ENCODE measurements at places on chromosomes 4 and X.

DNA sequence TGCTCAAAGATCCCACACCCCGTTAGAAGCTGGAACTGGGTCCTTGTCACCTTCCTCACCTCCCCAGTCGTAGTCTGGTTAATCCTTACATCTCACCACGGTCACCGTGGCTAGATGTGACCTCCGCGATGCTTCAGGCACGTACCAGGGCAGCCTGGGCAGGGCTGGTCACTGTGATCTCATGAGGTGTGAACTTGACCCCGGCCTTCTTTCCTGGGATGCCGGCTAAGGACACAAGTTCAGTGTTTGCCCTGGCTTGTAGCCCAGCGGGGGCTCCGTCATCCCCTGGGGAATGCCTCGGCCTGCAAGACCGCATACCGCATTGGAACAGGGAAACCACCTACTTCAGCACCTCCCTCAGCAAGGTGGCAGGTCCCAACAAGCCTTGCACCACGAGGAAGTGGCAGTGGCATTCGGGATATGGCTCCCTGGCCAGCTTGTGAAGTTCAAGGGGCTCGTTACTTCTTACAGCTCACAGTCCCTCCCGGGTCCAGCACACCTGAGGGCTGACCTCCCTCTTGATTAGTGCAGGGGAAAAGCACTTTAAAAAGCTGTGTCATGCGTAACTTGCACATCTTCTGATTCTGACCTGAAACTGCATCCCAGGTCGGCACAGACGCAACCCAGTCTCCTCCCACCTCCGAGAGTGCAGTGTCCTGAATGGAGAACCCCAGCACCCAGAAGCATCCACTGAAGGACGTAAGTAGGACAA is 25.9 kb downstream of the NOP14 start:
- DNase-seq, result no peak

DNA sequence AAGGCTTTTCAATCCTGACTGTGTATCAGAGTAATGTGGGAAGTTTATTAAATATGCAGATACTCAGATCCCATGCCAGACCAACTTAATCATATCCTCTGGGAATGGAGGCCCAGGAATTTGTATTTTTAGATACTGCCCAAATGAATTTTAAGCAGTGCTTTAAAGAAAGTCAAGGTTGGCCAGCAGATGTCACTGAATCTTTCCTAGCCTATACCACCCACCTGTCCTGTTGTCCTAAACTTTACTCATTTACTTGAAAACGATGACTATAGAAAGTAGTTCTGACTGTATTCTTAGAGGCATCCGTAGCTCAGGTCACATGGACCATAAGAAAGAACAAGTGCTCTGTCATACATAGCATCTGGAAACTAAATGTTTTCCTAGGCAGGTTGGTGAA is 79.9 kb downstream of the AMOT start:
- DNase-seq, result no peak

GRCh38 chr4:8832113-8832915 is 39.3 kb downstream of the HMX1 start:
- no peak for DNase-seq

- peak; percentile 13 for DNase-seq
Measured at GRCh38 chrX:96379951-96380350, 304.7 kb upstream of the DIAPH2 start.
